Choroid plexus epithelial cell (primary cell): ENCODE measurements at places on chromosomes 5 and 9.

- no peak for DNase-seq
Measured at GRCh38 chr5:90263102-90263820, 146.3 kb downstream of the CETN3 start.

DNA sequence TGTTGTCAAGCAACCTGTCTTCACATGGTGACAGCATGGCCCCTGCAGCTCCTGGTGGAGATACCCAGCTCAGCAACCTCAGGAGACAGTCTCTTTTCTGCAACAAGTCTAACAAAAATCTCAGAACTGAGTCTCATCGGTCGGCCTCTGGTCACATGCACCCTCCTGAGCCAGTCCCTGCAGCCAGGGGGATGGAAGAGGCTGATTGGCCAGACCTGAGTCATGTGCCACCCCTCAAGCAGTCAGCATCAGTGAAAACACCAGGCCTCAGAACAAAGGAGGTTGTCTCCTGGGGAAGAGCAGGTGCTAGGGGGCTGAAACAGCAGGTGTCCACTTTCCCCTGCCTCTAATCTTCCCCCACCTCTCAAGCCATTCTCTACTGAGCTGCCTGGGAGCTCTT, 54.4 kb downstream of the SMIM23 start:
- no peak for DNase-seq

GRCh38 chr9:14031060-14031414, 282.9 kb downstream of the NFIB start:
- DNase-seq: peak; percentile 95

DNA sequence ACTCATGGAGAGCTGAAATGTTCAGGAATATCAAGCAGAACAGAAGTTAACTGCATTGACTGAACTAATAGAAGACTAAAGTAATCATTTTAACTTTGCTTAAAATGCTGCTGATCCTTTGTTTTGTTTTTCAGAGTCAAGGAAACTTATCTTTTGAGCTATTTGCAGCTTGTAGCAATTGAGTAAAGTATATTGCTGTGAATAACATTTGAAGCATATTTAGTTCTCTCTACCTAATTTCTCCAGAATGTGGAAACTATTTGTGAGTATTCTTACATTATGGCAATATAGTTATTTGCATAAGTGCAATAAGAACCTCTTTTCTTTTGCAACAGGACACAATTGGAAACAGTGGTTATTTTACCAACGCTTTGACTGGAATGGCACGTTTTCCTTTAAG, 5.3 kb upstream of the SOX30 start:
- DNase-seq: no peak

GRCh38 chr9:95587021-95587964, 70.5 kb upstream of the PTCH1 start:
- DNase-seq: no peak
